ENCODE measurements at places on chromosomes 3 and 15.

DNA sequence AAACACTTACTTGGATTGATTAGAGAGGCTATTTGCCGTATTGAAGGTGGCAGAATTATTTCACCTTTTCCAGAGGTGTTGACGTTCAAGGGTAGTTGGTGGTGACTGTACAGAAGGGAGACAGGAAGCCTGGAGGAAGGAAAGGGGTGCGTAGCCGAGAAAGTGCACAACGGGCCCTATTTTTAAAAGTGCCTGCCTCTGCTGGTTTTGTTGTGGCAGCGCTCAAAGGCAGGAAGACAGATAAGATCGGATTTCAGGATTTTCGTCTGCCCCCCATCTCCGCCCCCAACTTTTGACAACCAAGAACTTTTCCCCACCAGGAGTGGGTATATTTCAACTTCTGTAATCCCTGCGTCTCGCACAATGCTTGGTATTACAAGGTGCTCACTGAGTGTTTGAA, 38.5 kb downstream of the SMAD3 start:
- no peak for DNase-seq

- no peak for DNase-seq
These were observed 39.4 kb downstream of the RAB6B start for GRCh38 chr3:133856316-133856715.

DNA sequence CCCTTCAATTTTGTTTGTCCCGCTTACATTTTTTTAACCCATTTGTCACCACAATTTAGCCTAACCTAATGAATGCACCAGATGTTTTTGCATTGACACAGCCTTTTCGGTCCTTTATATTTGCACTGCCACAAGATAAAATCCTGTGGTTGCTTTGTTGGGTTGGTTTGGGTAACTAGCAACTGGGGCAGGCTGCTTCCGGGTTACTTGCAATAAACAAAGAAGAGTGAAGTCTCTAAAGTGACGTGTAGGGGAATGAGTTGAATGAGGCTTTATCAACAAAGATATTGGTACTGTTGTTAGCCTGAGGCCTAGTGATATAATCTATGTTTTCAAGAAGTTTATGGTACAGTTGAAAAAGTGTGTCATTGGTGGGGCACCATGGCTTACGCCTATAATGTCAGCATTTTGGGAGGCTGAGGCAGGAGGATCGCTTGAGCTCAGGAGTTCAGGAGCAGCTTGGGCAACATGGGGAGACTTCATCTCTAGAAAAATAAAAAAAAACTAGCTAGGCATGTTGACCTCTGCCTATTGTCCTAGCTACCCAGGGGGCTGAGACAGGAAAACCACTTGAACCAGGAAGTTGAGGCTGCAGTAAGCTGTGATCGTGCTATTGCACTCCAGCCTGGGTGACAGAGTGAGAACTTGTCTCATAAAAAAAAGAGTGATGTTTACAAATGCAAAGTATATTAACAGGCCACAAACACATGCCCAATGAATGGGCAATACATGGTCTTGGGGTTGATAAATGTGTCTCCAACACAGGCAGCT, 121.8 kb downstream of the OXSM start:
- no peak for DNase-seq

DNA sequence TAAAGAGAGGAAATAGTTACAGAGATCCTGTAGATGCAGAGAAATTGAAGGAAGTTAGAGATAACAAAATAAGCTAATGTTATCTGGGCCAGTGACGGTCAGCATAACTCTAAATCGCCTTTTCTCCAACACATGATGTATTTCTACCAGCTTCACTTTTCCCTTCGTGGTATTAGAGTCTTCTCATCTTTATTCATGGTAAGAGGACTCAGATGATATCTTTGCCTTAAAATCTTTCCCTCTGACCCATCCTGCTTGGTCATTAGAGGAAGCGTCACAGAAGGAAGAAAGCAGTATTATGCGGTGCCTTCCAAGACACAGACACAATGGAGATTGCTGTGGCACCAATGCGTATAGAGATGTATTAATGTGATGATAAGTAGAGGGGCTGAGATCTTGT, 320.7 kb upstream of the GOLIM4 start:
- DNase-seq: no peak

DNA sequence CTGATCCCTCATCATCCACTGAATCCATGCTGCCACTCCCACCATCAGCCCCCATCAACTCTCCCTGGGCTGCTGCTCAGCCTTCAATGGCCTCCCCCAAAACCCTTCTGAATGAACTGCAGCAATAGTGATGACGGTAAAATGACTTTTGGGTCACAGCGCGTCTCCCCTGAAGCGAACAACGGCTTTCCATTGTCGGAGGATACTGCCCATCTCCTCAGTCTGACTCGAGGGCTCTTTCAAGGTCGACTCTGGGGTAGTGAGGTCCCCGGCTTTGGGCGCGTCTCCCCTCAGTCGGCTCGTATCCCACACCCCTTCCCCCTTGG, 57.2 kb upstream of the ZBTB38 start:
- DNase-seq: no peak

DNA sequence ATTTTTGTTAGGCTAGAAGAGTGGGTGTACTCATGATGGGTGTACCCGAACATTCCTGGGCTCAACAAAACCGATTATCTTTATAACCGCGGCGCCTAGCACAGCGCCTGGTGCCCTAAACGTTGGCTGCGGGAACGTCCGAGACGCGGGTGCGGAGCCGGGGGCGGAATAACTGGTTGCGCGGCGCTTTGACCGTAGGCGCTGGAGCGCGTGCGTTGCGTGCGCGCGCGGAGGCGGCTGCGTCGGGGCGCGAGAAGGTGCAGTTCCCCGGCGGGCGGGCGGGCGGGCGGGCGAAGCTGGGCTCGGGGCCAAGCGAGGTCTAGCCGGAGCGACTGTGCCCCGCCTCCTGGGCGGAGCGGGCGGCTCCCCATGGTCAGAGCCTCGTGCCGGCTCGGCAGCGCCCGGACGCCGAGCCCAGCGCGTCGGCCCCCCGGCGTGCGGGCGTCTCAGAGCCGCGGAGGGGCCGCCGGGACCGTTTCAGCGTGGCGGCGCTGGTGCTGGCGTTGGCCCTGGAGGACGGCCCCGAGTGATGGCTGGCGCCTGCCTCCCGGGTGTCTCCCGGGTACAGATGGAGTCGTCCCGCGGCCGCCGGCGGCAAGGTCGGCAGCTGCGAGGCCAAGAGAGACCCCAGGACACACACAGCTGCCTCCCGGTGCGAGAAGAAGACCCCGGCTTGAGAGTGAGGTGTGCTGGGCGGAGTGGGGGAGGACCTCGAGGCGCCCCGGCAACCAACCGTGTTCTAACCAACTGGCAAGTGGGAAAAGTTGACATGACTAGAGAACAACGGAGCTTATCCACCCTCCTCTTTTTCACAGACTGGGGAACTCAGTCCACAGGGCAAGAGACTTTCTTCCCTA, at the start of gene PLAAT1:
PLAAT1 (plus strand) TSS at position 373 of the 857 bp plus-strand sequence. CDS start 14,429 bp downstream, outside the sequence.
- peak; percentile 84 for DNase-seq

- no peak for DNase-seq
These were observed 33.6 kb downstream of the GPR171 start for GRCh38 chr3:151169262-151169947.

DNA sequence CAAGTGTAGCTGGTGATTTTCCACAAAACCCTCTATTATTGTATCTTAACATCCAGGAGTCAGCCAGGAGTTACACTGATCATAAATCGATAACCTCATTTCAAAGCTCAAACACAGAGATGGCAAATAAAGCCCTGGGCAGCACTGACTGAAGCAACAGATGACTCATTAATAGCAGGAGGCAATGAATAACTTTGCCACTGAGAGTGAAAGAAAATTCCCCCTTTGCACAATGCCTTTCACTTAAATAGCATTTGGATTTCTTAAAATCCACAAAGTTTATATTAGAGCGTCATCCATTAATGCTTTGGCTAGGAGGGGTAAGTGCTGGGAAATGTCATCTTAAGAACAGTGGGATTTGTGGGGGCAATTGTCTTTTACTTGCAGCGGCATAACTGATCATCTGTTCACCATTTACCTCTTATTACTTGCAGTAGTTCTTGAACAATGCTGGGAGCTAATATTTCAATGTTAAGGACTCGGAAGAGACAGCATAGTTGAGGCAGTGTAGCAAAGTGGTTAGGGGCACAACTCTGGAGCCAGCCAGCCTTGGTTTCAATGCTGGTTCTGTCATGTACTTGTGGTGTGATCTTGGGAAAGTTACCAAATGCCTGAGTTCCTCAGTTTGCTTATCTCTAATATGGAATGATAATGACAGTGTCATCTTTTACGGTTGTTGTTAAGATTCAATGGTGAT, 630.4 kb upstream of the TBL1XR1 start:
- no peak for DNase-seq

GRCh38 chr3:108474581-108474980, 35.8 kb downstream of the MYH15 start:
- no peak for DNase-seq

GRCh38 chr3:126208182-126208581, 27.8 kb upstream of the ALDH1L1 start:
- DNase-seq: no peak

DNA sequence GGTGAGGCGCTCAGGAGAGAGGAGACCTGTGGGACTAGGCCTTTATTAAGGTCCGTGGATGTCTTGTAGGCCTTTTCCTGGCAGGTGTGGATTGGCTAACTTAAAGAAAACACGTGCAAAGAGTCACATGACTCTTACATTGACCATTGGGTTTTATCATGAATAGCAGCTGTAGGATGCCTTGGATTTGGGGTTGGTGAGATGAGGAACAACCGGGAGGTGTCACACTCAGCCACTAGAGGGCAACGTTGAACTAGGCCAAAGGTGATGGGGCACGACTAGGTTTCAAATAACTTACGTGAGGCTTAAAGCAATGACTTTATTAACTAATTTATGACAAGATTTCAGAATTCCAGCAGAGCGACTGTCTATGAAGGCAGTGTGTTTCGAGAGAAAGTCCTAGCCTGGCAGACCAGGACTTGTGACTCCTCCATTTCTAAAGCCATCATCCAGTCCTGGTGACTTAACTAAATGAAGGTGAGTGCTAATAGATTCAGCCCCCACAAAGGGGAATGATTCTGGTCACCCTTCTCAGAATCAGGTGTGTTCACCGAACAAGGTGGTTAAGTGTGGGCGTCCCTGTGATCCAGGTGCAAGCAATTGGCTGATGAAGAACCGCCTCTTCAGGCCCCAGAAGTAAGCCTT, 345.6 kb downstream of the MCTP2 start:
- no peak for DNase-seq

DNA sequence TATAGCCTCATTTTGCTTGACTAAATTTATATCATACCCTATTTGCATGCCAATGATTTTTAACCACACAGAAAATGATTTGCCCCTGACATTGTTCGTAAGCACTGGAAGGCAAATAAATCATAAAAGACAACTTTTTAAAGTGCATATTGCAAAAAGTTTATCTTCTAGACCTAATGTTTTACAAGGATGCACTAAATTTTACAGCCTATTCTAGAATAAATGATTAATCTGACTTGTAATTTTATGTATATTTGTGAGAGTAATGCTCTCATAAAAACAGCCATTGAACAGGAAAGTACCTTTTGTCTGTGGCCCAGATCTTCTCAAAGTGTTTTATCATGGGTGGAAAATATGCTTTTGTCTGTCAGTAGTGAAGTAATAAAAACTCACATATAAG, 546.6 kb downstream of the EPHA3 start:
- no peak for DNase-seq

DNA sequence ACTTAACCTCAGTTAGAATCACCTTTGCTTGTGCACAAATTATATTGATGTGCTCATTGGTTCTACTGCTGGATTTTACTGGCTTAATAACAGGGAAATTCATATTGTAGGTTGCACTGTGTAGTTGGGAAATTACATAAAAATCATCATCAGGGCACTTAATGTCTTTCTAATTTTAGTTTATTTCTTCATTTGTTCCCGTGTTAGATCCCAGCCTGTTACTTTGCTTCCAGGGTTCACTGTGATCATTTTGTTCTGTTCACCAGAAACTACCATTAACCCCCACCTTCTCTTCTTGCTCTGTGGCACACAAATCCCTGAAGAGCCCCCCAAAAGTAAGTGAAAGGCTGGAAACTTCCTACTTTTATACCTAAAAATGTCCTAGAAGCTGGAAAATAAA, 80.4 kb downstream of the RARB start:
- DNase-seq: no peak

GRCh38 chr3:47022641-47023071, 43.2 kb downstream of the NBEAL2 start:
- DNase-seq: no peak

DNA sequence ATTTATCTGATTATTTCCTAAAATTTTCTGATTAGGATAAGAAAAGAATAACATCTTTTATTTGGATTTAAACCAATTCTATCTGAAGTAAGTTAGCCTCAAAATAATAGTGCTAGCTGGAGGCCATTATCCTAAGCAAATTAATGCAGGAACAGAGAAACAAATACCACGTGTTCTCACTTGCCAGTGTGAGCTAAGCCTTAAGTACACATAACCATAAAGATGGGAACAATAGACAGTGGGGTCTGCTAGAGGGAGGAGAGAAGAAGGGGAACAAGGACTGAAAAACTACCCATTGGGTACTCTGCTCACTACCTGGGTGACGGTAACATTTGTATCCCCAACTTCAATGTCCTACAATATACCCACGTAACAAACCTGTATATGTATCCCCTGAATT, 31.3 kb upstream of the LYSMD4 start:
- no peak for DNase-seq

DNA sequence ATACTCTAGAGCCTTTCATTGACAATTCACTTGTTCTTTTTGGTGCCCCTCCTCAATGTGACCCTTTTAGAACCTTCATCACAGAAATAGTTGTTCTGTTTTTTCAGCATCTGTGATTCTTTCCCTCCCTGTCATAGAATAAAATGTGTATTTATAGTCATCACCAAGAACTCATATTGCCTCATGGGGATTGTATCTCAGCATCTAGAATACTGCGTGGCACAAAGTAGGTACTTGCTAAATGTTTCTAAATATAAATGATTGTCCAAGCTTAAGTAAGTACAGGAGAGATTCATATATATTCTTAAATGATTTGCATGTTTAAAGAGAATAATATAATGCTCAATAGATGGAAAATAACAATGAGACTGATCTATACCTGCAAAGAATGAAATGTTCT, 190.1 kb downstream of the FNDC3B start:
- DNase-seq: no peak

DNA sequence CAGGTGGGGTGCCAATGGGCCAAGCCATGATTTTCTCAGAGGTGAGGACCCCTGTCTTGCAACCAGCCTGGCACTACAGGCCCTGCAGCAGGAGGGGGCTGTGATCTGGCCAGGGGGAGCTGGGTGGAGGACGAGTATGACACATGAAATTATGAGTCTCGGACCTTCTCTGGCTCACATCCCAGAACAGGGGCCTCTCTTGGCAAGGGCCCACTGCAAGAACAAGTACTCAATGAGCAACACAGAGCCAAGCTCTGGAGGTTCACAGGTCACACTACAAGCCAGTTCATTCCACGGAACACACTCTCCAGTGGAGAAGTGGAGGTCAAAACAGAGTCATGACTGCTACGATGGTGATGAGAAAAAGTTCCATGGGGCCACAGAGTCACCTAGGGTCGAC, 28.3 kb downstream of the CCDC32 start:
- peak; percentile 67 for DNase-seq

DNA sequence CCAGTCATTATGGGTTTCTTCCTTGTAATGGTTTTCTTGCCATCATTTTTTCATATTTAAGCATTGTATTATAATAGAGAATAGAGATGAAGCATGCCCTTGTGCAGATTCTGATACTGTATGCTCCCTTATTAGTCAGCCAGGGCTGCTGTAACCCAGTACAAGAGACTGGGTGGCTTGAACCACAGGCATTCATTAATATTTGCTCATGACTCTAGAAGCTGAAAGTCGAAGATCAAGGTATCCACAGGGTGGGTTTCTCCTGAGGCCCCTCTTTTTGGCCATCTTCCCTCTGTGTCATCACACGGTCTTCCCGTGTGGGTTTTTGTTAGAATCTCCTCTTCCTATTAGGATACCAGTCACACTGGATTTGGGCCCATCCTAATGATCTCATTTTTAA, 74.5 kb downstream of the FOXP1 start:
- no peak for DNase-seq

Measured in right forelimb (tissue), 1 donor.